Activated CD8-positive, alpha-beta memory T cell treated with anti-CD3 and anti-CD28 coated beads for 4 hours (primary cell): ENCODE measurements at places on chromosomes 2 and 18.

- DNase-seq = no peak
These were observed 510.3 kb downstream of the PLCL1 start for GRCh38 chr2:198314559-198315153.

GRCh38 chr18:36811955-36812354, 16.8 kb downstream of the TPGS2 start:
- DNase-seq = no peak

DNA sequence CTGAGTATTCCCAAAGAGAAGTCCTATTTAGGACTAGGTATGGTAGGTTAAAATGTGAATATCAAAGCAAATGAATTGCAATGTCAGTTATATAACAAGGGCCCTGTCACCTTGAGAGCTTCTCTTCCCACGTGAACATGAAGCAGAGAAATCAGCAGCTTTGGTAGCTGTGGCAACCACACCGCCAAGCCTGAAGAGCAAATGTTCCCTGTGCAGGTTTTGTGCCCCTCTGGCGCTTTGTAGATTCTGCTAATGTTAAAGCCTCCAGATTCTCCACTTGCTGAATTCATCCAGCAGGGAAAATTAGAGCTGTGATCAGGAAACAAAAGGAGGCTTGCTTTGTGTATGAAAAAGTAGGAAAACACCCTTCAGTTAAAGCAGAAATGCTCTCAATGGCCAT, 322.6 kb downstream of the RBM43 start:
- DNase-seq = no peak

DNA sequence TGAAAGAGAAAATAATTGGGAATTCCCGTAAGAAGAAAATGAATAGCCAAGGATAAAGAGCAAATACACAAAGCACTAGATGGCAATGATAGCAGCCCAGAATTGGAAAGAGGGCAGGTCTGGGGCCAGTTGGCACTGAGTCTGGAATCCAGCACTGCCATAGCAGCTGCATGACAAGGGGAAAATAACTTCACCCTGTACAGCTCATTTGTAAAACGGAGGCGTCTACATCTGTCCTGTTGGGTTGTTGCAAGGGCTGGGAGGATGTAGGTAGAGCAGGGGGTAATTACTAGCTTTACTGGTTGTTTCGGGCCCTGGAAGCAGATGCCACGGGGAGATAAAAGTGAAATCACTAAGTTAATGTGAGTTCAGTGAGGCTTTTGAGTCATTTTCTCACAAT, 110.0 kb upstream of the RASGRP3 start:
- DNase-seq = no peak

DNA sequence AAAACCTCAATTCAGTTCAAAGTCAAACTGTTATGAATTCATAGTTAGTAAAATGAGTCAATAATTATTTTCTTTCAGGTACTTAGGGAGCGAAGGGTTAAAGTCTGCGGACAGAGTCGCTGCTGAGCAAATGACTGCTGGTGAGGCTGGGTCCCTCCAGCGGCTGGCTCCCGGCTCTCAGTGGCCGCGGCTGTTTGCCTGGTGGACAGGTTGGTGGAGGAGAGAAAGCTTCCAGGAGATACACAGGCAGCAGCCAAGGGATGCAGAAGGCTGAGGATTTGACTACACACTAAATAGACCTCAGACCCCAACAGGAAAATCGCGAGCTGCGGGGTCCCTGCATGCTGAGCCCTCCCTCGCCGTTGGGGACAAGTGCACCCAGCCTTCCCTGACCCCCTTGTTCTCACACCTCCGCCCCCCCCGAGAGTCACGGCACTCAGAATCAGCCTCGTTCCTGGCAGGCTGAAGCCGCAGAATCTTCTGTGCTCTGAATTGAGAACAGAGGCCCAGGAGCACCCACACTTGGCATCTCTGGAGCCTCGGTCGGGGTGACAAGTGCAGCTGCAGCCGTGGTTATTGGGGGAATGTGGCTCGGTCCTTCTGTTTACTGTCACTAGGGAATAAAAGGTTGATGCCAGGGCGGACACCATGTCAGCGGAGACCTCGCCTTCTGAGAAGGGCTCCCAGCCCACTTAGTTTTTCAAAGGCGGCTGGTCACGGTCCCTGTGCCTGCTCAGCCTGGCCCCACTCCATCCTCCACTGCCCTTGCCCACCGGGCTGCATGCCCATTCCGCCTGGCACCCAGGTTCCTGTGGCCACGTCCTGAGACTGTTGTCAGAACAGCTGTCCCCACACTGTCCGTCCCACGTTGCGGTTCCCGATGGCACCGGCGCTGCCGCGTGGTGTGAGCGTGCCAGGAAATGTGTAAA, 74.0 kb downstream of the SLC66A2 start:
- DNase-seq = no peak

DNA sequence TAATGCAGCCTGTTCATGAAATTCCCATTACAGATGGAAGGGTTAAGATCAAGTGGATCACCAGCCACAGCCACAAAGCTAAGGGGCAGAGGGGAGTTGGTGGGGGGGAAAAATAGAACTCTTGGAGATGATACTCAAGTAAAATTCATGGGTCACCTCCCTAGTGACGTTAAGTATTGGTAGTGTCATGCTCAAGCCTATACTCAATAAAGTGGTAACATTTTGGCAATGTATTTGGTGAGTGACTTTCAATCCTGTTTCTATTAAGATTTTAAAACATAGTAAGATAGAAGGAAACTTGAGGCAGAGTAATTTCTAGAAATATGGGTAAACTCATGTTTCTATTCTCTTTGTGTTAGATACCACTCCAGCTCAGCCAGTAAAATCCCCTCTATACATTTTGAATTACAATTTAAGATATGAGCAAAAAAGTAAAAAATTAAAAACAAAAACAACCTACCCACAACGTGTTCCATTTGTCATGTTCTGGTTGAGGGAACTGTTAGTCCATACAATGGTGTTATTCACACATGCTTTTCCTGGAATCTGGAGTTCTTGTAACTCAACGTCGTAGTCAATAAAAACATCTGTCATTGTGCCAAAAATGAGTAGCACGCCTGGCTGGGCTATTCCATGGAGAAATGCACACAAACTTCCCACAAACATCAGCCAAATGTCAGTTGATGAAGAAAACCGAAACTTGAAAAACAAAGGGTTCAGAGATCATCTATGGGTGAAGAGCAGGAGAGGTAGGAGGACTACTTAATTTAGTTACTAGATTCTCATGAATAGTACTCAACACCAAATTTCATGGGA, 18.1 kb downstream of the ABCB11 start:
- DNase-seq = no peak

- DNase-seq = no peak
These were observed 179.4 kb upstream of the AGAP1 start for GRCh38 chr2:235314371-235314930.
